Type B pancreatic cell (in vitro differentiated cells): ENCODE measurements at places on chromosomes 5 and 9. TPM values are rescaled to one million over a fixed set of nuclear protein-coding genes. Genes with fewer than 3 reads are reported as not detected.

IL6ST gene
- 61.6 and 74.7 TPM in 2 replicates for total RNA-seq

CORO2A gene
- total RNA-seq = 9.9 and 28.5 TPM in 2 replicates

SLC22A4 gene
- total RNA-seq = 1.3 and 2.0 TPM in 2 replicates

IFNA13 gene
- total RNA-seq = not detected in 2 replicates

HTR4 gene
- total RNA-seq = 0.29 and 1.4 TPM in 2 replicates

GDA gene
- total RNA-seq = 8.0 and 13.4 TPM in 2 replicates

PLAC8L1 gene
- 0.95 and 2.4 TPM in 2 replicates for total RNA-seq

FOXI1 gene
- total RNA-seq = not detected in 2 replicates

CDH6 gene
- 13.2 and 127 TPM in 2 replicates for total RNA-seq

HAVCR2 gene
- total RNA-seq = 0.10 and 0.29 TPM in 2 replicates

POLK gene
- 13.8 and 21.2 TPM in 2 replicates for total RNA-seq

DND1 gene
- 1.6 and 2.6 TPM in 2 replicates for total RNA-seq

DNA sequence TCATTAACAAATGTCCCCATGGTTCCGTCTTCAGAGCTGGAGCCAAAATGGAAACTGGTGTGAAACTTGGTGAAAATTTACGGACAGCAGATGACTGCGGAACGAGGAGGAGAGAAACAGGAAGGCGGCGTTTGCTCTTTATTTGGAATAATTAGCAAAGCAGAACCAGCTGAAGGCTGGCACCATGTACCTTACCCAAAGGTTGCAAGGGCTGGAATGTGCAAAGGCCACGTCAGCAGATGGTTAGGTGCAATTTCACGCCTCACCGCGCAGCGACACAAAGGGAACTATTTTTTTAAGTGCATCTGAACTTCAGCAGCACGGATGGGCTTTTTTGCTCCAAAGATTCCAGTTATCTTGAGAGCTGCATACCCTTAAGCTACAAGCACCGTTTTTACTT lies 127.4 kb downstream of the COL23A1 start:
- peak; percentile 40 for DNase-seq

DNA sequence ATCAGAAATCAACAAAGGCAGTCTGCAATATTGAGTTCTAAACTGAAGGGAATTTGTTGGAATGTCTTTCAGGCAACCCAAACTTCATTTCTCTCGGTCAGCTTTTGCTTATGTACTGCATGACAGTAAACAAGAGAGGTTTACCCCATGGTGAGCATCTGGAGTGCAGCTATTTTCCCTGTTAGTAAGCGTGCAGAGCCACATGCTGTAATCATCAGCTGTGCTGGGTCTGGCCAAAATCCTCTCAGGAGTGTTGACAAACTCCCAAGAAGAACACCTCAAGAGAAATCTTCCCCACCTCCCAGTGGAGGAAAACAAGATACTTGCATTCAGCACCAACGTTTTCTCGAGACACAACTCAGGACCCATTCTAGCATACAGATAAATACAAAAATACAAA lies 83.6 kb upstream of the ADAMTSL1 start:
- no peak for DNase-seq

GRCh38 chr5:90020575-90021538 lies 388.7 kb downstream of the CETN3 start:
- no peak for DNase-seq

DNA sequence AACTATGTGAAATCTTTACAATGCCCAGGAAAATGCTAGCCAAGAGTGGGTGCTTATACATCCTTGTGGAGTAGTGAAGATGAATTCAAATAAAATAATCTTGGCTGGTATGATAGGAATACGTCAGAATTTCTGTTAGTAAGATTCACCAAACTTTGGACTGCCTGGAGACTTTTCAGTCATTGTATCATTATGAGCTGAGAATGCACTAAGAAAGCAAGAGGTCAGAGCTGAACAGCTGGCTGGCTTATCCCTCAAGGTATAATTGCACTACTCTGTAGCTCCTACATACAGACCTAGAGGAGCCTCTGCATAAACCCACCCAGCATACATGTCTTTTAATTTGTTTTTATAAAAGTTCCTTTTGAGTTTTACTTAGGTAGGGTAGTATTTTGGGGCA lies 568.5 kb upstream of the RIOK2 start:
- DNase-seq = no peak

- no peak for DNase-seq
These were observed 142.2 kb upstream of the RANBP3L start for GRCh38 chr5:36443941-36444340.

DNA sequence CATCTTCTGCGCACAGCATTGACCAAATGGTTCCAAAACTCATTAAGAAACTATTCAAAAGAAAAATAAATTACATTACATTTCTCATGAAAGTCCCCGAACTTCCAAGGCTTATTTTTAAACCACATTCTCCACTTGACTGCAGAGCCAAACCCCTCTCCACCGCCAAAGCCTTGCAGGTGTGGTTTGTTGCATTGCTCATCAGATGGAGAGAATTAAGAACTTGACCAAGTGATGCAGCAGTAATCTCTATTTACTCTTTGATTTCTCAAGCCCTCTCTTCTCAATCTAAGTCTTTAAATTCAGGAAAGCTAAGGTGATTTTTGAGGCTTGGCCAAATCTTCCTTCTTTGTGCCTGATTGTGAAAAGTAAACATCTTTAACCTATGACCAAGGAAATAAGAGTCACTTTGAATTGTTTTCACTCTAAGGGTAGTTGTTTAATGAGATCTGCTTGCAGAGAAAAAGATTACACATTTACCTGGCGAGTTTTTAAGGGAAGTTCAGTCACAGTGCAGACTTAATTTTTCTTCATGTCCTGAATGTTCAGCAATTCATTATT lies 290.5 kb upstream of the ITGA1 start:
- DNase-seq = no peak

- DNase-seq = no peak
These were observed 521.0 kb upstream of the WWC1 start for GRCh38 chr5:167770461-167770860.

DNA sequence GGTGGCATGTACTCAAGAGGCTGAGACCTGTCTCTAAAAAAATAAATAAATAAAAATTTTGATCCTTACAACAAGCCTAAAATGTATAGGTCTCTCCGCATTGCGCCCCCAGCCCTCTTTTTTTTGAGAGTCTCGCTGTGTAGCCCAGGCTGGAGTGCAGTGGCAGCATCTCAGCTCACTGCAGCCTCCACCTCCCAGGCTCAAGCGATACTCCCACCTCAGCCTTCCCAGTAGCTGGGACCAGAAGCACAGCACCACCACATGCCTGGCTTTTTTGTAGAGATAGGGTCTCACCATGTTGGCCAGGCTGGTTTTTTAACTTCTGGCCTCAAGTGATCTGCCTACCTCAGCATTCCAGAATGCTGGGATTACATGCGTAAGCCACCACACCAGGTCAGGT lies 2.2 kb upstream of the GARIN3 start:
- no peak for DNase-seq

DNA sequence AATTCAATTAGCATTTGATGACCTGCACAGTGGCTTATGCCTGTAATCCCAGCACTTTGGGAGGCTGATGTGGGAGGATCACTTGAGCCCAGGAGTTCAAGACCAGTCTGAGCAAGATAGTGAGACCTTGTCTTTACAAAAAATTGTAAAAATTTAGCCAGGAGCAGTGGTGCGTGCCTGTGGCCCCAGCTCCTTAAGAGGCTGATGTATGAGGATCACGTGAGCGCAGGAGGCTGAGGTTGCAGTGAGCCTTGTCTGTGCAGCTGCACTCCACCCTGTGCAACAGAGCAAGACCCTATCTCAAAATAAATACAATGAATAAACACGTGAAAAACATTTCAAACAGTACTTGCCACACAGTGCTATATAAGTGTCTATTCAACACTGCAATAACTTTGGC lies 4.2 kb downstream of the ABCA1 start:
- no peak for DNase-seq

DNA sequence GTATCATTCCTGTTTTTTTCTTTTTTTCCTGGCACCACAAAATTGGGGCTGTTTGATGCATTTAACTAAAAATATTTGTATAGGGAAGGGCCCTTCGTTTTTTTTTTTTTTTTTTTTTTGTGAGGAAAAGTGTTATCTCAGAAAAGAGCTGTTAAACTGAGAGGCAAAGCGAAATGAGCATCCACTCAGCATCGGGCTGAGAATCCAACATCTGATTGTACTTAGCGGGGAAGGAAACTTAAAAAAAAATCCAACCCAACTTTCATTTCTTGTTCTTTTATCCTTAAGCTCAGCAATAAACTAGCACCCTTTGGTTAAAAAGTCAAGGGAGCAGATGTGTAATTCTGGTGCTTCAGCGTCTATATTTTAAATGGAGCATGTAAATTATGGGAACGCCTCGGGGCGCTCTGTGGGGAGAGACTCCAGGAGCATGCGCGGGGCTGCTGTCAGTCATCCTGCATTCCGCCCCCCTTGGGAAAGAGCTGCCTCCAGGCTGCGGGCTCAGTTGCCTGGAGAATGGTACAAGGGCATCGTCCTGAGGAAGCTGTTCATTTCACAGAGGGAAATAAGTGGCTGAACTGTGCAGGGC lies 33.3 kb downstream of the DMRT2 start:
- peak; percentile 72 for DNase-seq

GRCh38 chr5:39376293-39376714 lies 12.0 kb upstream of the C9 start:
- no peak for DNase-seq

- no peak for DNase-seq
These were observed 807.9 kb upstream of the ZNF608 start for GRCh38 chr5:125554355-125554754.

- no peak for DNase-seq
These were observed 507.8 kb upstream of the MPDZ start for GRCh38 chr9:13787234-13787833.

- DNase-seq = no peak
These were observed 322 bp upstream of the SH3GL2 start for GRCh38 chr9:17578577-17578910.

GRCh38 chr5:171906703-171907590 lies 99.5 kb downstream of the FBXW11 start:
- no peak for DNase-seq

DNA sequence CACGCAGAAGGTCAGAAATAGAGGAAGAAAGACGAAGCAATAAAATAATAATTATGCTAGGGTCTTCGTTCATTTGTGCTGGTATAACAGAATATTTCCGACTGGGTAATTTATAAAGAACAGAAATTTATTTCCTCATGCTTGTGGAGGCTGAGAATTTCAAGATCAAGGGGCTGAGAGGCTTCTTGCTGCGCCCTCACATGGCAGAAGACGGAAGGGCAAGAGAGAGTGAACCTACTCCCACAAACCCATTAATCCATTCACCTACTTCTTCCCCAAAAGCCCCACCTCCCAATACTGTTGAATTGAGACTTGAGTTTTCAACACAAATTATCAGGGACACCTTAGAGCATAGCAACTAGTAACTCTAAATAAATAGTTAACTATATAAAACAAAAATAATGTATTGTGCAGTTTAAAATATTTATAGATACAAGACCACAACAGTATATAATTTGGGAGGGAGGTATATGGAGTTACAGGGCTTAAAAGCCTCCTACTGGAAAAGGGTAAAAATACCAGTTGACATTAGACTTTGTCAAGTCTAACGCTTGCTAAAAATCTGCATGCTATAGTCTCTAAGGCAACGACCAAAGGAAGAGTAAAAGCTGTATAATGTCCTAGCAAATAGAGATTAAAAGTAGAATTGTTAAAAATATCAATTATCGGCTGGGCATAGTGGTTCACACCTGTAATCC lies 40.3 kb upstream of the NAA35 start:
- no peak for DNase-seq

- no peak for DNase-seq
These were observed 20.6 kb downstream of the KCNMB1 start for GRCh38 chr5:170368586-170368985.

GRCh38 chr9:105426657-105427056 lies 21.2 kb upstream of the FSD1L start:
- DNase-seq = no peak

- DNase-seq = no peak
These were observed 619.4 kb downstream of the SLCO4C1 start for GRCh38 chr5:101676646-101677045.

DNA sequence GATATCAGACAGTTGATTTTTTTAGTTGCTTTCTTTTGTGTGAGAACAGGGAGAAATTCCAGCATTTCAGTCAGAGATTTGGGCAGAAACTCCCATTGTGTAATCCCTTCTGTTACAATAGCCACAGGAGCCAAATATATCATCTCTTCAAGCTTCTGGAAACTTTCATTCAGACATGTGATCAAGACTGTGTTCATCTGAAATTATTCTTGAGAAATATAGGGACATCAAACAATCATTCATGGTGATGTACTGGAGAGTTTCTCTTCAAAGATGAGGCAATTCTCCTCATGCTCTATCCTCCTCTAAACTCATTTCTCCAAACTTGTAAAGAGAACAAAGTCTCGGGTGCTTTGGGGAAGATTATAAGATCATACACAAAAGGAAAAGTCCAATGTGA lies 35.2 kb upstream of the CSNK1G3 start:
- no peak for DNase-seq

DNA sequence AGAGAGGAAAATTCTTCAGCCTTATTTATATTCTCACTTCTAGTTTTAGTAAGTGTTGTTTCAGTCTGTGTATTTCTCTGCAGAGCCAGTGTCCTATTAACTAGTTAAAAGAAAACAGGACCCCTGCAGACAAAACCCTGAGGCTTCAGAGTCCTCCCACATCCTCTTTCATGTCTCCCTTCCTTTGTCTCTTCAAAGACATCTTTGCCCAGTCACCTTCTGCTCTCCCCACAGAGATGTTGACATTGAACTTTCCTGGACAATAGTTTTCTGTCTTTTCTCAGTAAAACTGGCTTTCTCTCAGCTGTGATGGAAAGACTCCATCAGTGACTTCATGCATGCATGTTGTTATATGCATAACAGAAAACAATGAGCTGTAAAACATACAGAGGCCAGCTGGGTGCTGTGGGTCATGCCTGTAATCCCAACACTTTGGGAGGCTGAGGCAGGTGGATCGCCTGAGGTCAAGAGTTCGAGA lies 20.2 kb downstream of the GRAMD2B start:
- no peak for DNase-seq

DNA sequence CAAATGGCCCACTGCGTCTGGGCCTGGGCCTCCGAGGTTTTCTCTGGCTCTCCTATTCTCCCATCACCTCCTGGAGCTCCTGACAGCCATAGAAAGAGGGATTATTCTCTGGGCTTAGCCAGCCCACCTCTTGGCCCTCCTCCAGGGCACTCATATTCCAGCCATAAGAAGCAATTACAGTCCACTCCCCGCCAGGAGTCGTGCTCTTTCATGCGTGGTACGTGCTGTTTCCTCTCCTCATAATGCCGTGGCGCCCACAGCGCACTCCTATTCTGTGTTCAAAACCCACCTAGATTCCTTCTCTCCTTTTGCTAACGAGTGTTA lies 240.8 kb upstream of the ZNF462 start:
- no peak for DNase-seq

DNA sequence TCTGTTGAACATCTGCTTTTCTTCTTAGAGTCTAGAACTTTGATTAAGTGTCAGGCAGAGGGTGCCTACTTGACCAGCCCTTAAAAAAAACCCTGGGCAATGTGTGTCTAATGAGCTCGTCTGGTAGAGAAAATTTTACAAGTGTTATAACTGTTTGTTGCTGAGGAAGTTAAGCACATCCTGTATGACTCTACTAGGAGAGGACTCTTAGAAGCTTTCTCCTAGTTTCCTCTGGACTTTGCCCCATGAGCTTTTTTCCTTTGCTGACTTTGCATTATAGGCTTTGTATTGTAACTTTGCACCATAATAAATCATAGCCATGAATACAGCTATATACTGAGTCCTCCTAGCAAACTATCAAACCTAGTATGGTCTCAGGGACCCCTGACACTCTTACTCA lies 39.4 kb downstream of the GNG10 start:
- no peak for DNase-seq

- no peak for DNase-seq
These were observed 73.9 kb downstream of the KLF9 start for GRCh38 chr9:70340572-70340971.

GRCh38 chr9:112140936-112141335 lies 34.2 kb downstream of the SUSD1 start:
- DNase-seq = no peak

- peak; percentile 56 for DNase-seq
These were observed 140.0 kb downstream of the BARX1 start for GRCh38 chr9:93815135-93815534.
